H9 (cell line): ENCODE measurements at places on chromosomes 16 and 17. TPM values are rescaled to one million over a fixed set of nuclear protein-coding genes. Genes with fewer than 3 reads are reported as not detected.

ZNF385C gene
- total RNA-seq: 2.8 and 3.1 TPM in 2 replicates

RAB11FIP4 gene
- total RNA-seq: 25.7 and 26.1 TPM in 2 replicates

DNA sequence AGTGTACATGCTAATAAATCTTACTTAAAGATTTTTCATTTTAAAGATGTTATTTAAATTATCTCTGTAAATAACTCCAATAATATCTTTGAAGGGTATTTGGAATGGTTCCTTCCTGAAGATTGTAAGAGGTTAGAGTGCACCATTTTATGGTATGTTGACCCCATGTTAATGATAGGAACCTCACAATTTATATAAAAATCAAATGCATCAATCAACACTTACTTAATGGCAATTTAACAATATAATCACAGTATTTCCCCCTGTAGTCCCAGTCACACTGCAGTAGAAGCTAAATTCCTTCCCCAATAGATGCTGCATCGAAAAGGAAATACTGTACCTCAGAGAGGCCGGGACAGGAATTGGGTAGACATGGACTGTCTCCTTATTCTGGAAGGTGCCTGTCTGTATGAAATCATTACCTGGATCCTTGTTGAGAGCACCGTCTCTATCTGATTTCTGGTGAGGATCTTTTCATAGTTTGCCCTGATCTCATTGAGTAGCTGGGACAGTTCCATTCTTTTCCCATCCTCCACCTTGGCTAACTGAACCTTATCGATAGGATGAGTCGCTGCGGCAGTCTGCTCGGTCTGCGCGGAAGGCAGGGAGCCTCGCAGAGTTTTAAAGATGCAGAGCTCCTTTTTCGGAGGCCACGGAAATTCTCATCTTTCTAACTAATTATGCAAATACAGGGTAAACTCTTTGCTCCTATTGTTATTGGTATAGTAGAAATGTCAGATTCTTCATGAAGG, at the start of gene KRT222:
KRT222 (minus strand) TSS at position 596 of the 752 bp plus-strand sequence; CDS start at position 518, 78 bp downstream.
- DNase-seq: no peak

GRCh38 chr16:72766506-72766905, 281.4 kb downstream of the ZFHX3 start:
- no peak for DNase-seq

GRCh38 chr16:51638339-51639135, 487.5 kb upstream of the SALL1 start:
- no peak for DNase-seq

GDPD3 gene
- 3.8 and 4.0 TPM in 2 replicates for total RNA-seq

GNGT2 gene
- total RNA-seq: 0.42 and 1.1 TPM in 2 replicates

TMC6 gene
- 85.7 and 86.8 TPM in 2 replicates for total RNA-seq

CLEC18A gene
- 0.75 and 1.6 TPM in 2 replicates for total RNA-seq

DNA sequence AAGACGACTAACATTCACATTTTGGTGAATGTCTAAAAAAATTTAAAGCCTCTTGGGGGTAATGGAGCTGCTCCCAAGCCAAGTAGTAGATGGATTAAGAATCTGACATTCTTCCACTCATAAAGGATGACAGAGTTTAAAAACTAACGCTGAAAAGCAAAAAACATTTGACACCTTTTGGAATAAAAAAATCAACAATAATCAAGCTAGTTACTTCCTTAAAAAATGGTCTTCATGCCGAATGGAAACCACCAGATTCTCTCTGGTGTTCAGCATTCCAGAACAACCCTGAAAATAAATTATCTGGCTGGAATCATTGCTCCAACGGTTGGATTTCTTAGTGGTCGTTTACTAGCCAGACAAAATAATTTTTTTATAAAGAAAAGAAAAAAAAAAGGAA, 18.0 kb downstream of the HLF start:
- no peak for DNase-seq

UBB gene
- total RNA-seq: 1,609 and 1,663 TPM in 2 replicates

DNA sequence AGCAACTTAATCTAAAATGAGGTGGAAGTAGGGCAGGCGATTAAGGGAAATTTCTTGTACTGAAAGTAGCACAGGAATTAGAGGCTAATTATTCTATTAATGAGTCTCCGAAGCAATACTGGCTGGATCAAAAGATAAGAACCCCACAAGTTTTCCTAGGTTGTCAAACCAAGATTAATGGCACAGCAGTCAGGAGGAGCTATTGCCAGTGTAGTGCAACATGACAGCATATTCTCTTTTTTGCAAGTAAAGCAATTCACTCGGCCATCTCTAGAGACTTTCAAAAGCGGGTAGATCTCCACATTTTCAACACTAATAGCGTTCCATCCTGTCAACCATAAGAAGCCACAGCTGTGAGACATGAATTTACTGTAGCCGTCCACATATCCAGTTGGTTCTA, 81.2 kb downstream of the CYB561 start:
- DNase-seq: no peak

PMP22 gene
- total RNA-seq: 0.83 and 1.5 TPM in 2 replicates

TNFRSF13B gene
- total RNA-seq: 0.11 and 0.28 TPM in 2 replicates

NFATC3 gene
- total RNA-seq: 31.6 and 33.0 TPM in 2 replicates

DNA sequence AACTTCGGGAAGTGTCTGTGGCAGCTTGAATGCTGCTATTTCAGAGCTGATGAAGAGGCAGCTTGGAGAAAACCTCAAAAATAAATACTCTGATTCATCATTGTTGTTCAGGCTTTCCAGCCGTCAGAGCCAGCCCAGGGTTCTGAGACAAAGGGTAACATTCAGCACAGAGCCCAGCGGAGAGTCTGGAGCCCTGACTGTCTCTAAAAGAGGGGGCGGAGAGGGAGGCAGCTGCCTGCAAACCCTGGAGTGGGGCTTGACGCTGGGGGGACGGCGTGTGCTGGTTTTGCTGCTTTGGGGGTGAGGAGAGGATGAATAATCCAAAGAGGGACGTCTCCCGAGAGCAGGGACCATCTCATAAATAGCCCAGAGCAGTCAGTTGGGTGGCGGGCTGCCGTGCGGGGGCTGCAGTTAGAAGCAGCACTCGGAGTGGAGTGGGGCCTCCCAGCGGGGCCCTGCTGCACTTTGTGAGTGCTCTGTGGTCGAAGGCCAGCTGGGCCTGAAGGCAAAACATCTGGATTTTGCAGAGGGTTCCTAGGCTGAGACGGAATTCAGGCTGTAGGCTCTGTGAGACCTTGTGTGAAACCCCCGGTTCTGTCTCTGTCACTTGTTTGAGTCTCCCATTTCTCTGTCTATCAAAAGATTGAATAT, 237.8 kb downstream of the PRKCA start:
- DNase-seq: peak; percentile 61

DNA sequence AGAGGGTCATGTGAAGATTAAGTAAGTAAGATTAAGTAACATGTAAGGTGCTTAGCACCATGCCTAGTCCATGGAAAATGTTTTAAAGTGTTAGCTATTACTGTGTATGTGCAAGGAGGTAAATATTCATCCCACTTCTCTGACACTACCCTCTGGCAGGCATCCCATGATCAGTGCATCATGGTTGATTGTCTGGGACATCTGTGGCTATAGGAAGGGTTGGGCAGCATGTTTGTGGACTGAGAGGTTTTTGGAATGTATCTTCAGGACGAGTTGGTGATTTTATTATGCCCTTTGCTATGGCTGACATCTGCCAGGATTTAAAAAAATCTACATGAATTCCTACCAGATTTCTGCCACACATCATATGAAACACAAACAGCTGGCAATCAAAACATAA, 6.5 kb upstream of the TAOK1 start:
- no peak for DNase-seq

KRT23 gene
- not detected in 2 replicates for total RNA-seq

DNA sequence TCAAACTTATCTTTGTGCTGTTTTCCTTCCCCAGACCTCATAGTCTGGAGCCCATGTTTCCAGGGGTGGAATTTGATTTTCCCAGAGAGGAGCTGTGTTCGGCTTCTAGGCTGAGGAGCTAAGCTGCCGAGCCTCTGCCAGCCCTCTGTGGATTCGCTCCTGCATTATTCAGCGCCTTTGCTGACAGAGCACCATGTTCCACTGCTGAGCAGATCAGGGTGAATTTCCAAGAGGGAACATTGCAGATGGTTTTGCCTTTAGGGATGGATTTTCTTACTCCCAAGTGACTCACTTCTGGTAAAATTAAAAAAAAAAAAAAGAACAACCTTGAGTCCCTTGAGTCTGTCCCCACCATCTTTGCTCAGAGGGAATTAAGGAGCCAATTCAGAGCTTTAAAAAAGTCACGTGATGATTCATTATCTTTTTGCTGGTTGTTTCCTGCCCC, 229.5 kb downstream of the PRKCA start:
- no peak for DNase-seq

DNA sequence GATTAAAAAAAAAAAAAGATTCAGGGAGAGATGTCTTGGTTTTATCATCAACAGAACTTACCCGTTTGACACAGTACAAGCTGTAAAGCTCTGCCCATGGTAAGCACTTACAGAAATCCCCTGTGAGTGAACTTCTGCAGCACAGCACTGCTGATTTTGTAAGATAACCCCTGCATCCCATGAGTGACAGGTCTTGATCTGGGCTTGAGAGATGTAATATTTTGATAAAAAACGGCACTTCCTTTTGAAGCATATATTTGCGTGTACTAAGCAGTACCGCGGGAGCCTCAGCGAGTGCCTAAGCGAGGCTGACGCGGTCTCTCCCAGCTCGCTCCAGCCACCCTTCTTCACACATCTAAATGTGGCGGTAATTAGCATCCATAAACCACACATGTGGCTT, 50.5 kb downstream of the IKZF3 start:
- no peak for DNase-seq

DNA sequence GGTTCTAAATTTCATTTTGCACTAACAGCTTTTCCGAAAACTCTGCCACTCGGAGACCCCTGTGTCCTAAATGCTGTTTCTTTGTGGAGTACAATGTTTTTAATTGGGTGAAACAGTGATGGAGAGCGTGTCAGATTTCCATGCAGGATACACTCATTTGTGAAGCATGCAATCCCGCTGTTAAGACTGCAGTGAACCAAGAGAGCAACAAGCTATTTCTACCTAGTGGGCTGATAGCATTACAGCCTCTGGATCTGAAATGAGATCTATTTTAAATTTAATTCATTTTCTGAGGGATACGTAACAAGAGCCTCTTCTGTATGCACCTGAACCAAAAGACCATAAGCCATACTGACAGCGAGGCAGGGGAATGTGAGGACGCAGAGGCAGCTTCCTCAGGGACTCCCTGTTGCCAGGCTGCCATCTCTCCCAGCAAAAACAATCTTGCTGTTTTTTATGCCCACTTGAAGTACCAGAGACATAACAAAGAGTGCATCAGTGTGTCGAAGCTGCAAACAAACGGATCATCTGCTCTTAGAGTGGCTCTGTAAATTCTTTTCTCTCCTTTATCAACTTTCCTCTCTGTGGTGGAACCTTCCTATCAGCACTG, 199.9 kb upstream of the COX10 start:
- no peak for DNase-seq

EFCAB5 gene
- not detected in 2 replicates for total RNA-seq

DNA sequence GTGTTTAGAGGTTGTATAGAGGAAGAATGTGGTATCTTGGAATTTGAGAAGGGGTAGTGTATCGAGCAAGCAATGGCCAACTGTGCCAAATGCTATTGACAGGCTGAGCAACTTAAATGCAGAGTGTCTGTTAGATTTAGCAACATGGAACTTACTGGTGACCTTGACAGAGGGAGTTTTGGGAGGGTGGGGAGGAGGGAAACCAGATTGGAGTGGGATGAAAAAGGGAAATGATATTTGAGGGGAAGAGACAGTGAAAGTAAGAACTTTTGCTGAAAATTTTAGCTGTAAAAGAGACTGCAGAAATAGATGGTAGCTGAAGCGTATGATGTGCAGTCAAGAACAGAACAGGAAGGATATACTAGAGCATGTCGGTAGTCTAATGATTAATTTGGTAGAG, 1.1 kb downstream of the LRRC36 start:
- no peak for DNase-seq

DNA sequence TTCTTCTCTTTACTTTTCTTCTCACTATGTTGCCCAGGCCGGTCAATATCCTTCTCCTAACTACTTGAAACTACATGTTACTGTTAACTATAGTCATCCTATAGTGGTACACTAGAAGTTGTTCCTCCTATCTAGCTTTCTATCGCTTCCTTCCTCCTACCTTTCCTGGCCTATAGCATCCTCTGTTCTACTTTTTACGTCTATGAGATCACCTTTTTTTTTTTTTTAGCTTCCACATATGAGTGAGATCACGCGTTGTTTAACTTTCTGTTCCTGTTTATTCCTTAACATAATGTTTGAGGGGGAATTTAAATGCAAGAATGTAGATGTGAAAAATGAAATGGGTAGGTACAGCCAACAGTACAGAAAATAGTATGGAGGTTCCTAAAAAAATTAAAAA, 30.5 kb upstream of the YPEL2 start:
- no peak for DNase-seq
